SW480 (cell line): ENCODE measurements at places on chromosomes 5 and 9.

GRCh38 chr9:134929193-134930158 lies 11.8 kb upstream of the FCN1 start:
- no peak for DNase-seq

DNA sequence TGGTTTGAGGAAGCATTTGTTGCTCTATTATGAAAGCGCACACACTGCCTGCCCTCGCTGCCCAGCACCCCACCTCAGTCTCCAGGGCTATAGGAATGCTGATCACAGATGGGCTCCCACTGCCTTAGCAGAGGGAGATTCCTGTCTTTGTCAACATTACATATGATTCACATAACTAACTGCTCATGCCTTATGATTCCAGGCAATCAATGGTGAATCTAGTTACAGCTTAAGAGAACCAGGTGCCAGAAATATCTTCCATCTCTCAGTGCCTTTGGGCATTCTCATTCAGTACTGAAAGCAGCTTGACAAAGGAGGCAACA lies 458.9 kb upstream of the C9orf72 start:
- DNase-seq, result no peak

DNA sequence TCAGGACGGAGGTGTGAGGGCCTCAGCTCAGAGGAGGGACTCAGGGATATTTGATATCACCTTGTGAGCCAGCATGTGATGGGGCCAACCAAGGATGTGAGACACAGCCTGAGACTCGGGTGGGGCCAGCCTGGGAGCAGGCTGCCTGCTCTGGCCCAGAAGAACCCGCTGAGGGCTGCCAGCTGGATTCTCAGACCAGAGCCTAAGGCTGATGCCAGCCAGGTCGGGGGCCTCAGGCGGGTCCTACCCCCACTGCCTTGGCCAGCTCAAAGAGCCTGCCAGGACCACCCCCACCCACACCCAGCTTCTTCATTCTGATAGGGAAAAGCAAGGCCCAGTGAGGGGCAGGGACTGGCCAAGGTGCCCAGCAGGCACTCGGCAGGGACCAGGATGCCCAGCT lies 20.3 kb upstream of the DUSP1 start:
- DNase-seq, result no peak

GRCh38 chr9:135017899-135018298 lies 69.6 kb upstream of the OLFM1 start:
- DNase-seq, result no peak

GRCh38 chr5:117788596-117788995 lies 1199.8 kb downstream of the DTWD2 start:
- no peak for DNase-seq

DNA sequence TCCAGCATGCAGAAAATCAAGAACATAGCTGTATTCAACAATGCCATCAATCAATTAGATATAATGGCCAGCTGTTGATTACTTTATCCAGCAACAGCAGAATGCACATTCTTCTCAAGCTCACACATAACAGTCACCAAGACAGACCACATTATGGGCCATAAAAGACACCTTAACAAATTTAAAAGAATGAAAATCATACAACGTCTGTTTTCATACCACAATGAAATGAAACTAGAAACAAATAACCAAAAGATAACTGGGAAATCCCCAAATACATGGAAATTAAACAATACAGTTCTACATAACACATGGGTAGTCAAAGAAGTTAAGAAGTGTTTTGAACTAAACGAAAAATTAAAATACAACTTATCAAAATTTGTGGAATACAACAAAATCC lies 130.9 kb upstream of the GNA14 start:
- DNase-seq, result no peak

DNA sequence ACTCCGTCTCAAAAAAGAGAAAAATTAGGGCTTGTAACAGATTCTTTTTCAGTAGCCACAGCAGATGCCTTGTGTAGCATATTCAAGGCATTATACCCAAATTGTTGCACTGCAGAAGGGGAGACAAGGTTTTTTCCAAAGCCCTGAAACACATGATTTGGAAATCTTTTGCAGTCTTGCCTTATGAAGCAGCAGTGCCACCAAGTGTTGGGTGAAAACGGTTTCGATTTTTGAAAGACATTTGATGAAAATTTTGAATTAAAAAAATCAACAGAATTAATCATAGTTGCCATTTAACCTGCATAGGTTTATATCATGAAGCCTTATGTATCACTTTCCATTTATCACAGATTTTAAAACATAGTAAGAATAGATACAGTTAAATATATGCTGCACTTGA lies 479.5 kb downstream of the TAF11L14 start:
- DNase-seq, result peak; percentile 12

- DNase-seq, result no peak
These were observed 123.3 kb downstream of the TLR4 start for GRCh38 chr9:117827456-117827855.

DNA sequence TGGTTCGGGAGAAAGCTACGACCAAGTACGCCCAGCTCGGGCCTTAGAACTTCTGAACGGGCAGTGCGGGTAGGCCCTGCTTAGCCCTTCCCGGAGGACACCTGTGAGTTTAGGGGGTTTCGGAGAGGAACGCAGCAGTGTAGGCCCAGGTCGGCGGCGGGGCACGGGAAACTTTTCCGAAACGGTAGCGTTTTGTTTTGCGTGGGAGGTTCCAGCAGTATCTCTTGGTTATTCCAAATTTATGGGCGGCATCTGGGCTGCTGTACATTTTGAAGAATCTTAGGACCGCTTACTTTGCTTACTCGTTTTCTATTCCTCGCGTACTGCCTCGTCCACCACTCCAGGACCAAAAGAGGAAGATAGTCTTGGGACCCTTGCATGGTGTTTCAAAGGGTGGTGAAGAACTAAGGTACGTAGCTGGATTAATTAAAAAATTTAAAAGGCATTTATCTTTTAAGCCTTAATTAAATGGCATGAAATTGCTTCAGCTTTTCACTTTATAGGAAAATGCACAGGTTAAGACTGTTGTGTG lies 492 bp downstream of the TENT2 start:
- DNase-seq, result no peak

DNA sequence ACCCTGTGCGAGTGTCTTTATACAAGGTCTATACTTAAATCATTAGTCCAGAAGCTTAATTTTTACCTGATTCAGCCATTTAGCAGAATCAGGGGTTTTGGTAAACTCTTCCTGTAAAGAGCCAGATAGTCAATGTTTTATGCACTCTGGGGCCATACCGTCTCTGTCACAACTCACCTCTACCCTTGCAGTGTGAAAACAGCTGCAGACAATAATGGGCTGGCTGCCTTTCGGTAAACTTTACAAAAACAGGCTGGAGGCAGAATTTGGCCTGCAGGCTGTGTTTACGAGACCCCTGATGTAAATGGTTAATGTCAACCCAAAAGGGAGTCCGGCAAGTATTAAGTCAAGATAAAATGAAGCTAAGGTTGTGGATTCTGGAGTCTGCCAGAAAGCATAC lies 32.8 kb downstream of the SMARCA2 start:
- no peak for DNase-seq

GRCh38 chr9:13948037-13948436 lies 365.9 kb downstream of the NFIB start:
- DNase-seq, result no peak

DNA sequence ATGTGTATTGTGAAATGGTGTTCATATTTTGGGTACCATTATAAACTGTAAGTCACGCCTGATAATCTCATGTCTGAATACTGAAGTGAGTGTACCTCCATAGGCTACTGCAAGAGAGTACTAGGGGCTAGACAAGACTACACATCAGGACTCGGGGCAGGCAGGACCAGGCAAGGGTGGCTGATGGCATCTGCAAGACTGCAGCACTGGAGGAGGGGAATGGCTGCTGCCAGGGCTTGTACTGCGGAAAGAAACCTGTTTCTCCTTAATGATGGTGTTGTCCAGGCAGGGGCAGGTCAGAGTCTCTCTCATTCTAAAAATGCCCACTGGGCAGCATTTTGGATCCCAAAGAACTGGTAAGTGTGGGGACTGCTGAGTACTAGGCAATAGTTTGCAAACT lies 172.5 kb downstream of the RAB3C start:
- no peak for DNase-seq

GRCh38 chr5:140553657-140554056 lies 3.6 kb downstream of the SRA1 start:
- no peak for DNase-seq

DNA sequence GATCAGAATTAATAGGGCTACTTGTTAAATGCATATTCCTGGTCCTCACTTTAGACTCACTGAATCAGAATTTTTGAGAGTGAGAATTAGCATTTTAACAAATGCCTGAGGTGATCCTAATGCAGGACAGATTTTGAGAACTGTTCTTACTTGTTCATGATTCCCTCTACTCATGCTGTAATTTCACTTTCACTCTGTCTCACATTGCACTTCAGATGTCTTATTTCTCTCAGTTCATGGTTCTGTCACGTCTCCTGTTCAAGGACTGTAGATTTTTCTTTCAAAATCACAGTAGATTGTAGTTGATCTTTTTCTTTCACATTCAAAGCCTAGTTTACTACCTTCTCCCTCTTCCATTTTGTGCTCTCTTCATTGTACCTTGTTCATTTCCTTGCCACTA lies 54.3 kb downstream of the ADGRV1 start:
- no peak for DNase-seq

- DNase-seq, result no peak
These were observed 223.2 kb downstream of the TLR4 start for GRCh38 chr9:117927354-117927753.

DNA sequence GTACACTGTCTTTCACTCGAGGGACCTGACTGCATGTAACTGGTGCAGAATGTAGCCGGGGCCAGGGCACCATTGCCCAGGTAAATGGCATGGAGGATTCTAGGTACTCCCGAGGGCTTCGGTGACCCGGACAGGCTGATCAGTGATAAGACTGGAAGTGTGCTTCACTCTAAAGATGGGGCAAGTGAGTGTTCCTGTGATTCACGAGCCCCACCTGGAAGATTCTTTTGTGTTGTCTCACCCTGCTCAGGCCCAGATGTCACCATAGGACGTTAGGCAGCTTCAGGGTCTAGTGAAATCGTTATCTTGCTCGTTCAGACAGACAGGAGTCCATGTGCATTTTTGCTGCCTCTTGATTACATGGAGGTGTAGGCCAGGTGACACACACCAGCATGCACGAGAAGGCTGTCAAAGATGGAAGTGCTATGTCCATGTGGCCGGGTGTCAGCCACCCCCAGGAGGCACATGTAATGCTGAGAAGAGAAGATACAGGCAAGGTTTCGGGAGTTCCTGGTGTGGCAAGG lies 73.9 kb downstream of the WNK2 start:
- no peak for DNase-seq

GRCh38 chr9:129811967-129812363 lies 9.0 kb downstream of the TOR1B start:
- no peak for DNase-seq

DNA sequence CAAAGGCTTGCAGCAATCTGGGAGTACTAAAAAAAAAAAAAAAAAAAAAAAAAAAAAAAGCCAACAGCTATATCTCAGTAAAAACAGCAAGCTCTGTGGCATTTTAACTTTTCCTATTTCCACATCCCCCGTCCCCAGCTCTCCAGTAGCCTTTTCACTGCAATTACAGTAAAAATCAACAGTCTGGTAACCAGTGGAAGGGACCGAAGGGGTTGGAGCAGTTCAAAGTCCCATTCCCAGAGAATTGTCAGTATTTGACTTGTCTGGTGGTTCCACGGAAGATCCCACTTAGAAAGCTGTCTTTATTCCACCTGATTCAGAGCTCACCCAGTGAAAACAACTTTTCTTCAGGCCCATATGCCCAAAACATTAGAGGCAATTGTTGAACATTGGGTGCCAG lies 71.8 kb upstream of the ZBTB43 start:
- DNase-seq, result no peak

- DNase-seq, result peak; percentile 39
These were observed 8.4 kb upstream of the FAM81B start for GRCh38 chr5:95382801-95383200.

DNA sequence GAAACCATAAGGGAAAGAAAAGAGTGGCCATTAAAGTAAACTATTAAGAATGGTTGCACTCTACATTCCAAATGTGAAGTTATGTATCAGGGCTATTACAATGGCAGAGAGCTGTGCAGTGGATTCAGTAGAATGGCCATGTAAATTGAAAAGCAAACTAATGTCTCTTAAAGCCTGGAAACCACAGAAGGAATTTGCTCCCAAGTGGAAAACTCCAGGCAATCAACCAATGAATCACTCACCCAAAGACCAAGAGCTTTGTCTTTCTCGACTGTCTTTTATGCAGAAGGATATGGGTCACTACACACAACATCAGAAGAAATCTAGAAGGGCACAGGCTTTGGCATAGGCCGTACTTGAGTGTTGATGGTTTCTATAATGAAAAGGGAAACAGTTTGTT lies 114.9 kb downstream of the TLE1 start:
- peak; percentile 10 for DNase-seq

DNA sequence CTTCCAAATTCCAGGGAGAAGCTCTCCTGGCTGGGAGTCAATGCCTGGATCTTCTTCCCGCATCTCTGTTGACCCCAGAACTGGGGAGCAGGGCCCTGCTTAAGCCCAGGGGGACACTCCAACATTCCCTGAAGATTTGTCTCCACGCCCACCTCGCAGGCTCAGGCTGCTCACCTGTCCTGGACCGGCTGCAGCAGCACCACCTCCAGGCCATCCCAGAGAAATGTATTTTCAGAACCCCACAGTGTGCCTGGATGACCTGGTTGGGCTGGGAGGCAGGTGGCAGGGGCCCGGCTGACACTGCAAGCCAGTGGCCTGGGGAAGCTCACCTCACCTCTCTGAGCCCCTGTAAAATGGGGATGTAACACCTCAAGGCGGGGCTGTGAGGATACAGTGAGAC lies 27.1 kb upstream of the ZBTB43 start:
- DNase-seq, result peak; percentile 32

DNA sequence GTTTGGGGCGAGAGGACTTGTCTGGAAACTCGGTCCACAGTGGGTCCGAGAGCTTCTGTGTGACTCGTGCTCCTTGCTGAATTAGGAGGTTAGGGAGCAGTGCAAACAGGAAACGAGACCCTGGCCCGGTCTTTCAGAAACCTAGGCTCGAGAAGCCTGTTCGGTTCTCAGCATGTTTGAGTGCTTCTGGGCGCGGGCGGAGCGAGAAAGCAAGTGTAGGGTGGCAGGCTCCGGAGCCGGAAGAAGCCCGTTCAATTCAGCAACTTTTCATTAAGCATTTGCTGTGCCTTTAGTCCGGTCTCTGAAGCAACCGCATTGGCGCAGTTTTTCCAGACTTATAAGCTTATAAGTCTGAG lies 547 bp downstream of the CLTA start:
- DNase-seq, result peak; percentile 31

DNA sequence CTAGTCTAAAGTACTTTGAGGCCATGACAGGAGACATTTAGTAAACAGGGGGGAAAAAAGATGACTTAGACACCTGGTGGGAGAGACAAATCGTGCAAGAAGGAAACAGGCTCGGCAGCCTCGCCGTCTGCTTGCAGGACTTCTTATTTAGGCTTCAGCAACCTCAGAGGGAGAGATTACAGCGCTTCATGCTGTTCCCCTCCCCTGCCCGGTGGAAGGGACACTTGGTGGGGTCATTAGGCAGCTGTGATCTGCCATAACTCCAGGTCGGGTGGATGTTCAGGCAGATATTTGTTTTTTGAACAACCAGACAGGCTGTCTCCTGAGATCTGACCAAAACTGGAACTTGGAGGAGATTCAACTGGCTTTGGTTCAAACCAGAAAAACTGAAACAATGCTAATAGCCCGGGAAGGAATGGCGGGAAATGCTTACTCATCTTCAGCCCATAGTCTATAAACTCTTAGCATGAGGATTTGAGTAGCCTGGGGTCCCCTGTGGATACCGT lies 38.1 kb upstream of the CD180 start:
- no peak for DNase-seq

GRCh38 chr5:11903614-11904264 lies 507 bp downstream of the CTNND2 start:
- no peak for DNase-seq
